ENCODE measurements at places on chromosomes 2 and 18.

- DNase-seq: no peak
Measured at GRCh38 chr2:157842106-157842879, 33.8 kb downstream of the ACVR1 start.

DNA sequence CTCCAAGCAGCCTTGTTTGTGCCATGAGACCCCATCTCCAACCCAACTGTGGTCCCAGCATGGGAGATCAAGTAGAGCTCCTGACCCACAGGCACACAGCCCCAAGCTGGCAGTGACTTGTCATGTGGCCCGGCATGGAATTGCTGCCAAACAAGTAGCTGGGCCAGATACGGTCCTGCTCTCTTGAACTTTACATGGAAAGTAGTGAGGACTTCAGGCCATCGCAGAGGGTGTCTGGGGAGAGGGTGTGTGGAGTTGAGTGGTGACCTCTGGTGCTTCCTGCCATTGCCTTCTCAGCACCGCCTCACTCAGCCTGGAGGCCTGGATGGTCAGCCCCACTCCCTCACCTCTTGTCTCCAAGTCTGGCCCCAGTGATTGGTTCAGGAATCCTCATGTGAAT is 10.9 kb upstream of the SLC4A3 start:
- no peak for DNase-seq

DNA sequence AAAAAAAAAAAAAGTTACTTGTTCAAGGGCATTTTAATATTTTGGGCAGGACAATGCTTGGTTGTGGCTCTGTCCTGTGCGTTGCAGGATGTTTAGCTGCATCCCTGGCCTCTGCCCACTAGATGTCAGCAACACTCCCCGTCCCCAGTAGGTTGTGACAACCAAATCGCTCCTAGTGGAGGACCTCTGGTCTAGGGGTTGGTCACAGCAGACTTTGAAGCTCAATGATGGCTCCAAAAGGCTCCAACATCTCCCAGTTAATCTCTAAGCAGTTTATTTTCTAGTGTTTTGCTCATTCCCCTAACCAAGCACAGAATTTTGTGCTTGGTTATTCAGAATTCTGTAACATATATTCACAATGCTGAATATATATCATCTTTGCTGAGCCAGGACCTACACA is 67.0 kb downstream of the CHRNA1 start:
- peak; percentile 56 for DNase-seq

DNA sequence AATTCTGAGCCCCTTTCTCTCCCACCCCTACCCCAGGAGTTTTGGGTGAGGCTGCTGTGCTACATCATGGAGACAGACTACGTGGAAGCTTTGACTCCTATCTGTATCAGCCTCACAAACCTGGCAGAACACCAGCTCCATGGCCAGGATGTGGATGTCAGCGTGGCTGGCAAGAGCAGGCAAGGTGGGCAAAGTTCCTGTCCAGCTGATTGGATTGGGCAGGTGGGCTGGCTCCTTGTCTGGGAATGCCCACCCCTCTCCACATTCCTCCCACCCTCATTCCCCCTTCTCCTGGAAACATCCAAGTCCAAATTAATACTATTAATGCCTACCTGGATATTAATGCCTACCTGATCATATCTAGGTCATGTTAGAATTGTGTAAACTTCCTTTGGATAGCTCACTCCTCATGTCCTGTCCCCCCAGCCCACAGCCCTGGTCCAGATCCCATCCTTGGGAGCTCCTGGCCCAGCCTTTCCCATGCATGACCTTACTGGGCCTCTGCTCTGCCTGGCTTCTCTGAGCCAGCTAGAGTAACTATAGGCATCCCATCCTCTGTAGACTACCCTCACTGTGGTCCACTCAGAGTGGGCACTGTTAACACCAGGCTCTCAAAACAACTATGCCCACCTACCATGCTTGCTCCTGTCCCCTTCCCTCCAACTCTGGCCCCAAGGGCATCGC is 24.1 kb downstream of the MROH2A start:
- no peak for DNase-seq

DNA sequence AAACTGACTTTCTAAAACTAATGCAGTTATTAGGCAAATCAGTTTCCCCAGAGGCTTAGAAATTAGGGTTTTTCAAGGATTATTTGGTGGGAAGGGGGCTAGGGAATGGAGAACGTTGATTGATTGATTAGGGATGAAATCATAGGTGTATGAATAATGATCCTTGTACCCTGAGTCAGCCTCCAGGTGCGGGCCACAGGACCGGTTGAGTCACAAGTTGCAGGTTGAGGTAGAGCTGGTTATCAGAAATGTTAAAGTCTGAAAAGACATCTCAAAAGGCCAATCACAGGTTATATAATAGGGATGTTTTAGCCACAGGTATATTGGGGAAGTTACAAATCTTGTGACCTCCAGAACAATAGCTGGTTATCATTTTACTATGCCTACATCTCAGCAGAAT is 341.8 kb upstream of the GULP1 start:
- DNase-seq: no peak
